ENCODE measurements at places on chromosomes 1 and 21.

DNA sequence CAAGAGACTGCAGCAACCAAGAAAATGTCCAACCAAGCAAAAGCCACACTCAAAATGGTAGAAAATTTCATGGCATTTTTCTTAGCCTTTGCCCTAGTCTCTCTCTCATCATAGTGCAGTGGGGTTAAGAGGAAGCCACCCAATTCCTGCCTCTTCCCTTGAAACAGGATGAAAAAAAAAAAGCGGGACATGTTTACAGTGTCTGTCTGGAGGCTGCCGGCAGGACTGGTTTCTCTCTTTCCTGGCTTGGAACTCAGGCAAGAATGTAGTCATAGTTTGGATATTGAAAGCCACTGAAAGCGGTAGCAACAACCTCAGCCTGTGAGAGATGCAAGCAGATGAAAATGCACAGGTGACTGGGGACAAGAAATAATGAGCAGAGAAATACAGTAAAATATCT is 13.3 kb upstream of the TNFSF18 start:
- DNase-seq: no peak

DNA sequence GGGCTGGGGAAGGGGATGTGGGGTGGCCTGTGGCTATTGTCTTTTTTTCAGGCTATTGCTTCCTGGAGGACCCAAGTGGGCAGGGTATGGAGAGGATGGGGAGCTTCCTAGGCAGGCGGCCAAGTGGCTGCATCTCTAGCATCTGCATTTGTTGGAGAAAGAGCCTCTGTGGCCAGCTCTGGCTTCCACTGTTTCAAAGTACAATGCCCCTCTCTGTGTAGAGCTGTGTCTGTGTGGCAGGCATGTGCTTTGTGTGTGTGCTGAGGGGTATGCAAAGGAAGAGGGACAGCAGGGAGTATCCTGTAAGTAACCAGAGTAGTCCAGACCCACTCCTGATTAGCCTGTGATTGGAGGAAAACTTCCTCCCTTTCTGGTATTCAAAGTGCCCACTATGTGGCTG is 40.6 kb downstream of the KCNA2 start:
- no peak for DNase-seq

- no peak for DNase-seq
These were observed 263.5 kb downstream of the SETD4 start for GRCh38 chr21:35796844-35797243.

DNA sequence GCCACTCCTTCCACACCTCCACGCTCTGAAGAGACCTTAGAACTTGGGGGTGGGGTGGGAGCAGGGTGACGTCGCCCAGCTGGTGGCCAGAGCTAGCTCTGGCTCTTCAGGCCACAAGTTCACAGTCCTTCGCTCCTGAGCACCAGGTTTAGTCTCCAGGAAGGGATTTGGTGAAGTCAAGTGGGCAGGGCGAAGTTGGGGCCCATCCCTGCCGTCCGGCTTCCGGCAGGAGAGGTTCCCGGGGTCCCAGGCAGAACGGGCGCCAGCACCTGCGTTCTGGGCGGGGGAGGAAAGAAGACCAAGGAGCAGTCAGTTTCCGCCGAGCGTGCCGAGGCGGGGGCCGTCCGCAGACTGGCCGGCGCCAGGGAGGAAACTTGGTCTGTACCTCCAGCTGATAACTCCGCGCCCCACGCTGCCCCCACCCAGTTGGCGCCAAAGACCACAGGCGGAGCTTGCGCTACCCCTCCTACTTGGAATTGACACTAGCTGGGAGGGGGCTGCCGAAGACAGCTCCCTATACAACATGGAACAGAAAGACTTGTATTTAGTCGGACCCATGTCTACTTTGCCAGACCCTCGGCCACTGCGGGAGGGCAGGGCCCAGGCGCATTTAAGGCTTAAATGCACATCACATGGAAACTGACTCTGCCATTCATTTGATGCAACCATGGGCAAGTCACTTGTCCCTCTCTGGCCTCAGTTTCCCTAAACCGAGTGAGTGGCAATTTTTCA is 995 bp downstream of the ID3 start:
- peak; percentile 69 for DNase-seq

GRCh38 chr1:57620605-57621004 is 196.7 kb upstream of the DAB1 start:
- DNase-seq: no peak

GRCh38 chr1:227942021-227942715 is 5.6 kb downstream of the WNT9A start:
- peak; percentile 1 for DNase-seq

GRCh38 chr1:201155354-201155753 is 1.1 kb upstream of the TMEM9 start:
- DNase-seq: no peak

DNA sequence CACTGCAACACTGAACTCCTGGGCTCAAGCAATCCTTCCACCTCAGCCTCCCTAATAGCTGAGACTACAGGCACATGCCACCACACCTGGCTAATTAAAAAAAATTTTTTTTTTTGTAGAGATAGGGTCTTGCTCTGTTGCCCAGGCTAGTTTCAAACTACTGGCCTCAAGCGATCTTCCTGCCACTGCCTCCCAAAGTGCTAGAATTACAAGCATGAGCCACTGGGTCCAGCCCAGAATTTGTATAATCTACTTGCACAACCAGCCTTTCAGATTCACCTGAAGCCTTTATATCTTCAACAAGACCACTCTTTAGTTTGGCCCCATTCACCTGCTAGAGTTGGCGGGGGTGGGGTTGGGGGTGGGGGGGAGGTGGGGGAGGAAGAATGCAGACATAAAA is 181.7 kb upstream of the LMO4 start:
- no peak for DNase-seq

All from stimulated activated CD4-positive, alpha-beta T cell treated with anti-CD3 and anti-CD28 coated beads, Interleukin-15, amount 100 ng/mL, for 24 hours (primary cell).